Daoy (cell line): ENCODE measurements at places on chromosomes 7 and 10. TPM values are rescaled to one million over a fixed set of nuclear protein-coding genes. Genes with fewer than 3 reads are reported as not detected.

DNA sequence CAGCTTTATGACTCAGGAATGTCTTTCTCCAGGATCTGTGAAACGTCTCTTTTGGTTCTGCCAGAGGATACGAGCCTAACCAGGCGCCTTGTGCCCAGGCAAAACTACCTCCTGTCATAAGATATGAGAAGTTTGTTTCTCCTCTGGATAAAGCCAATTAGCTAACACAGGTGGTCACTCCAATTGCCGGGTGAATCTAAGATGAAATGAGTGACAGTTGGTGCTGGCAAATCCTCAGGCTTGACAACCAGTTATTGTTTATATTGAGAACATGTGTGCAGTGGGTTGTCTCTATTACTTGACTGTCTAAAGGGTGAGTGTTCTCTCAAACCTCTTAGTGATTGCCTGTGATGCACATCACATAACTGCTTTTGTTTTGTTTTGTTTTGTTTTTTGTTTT, 449.1 kb downstream of the XPNPEP1 start:
- DNase-seq = no peak

- DNase-seq = peak; percentile 15
Measured at GRCh38 chr7:119175911-119176627, 951.6 kb downstream of the ANKRD7 start.

- DNase-seq = no peak
Measured at GRCh38 chr7:13152755-13153154, 465.3 kb downstream of the ARL4A start.

DNA sequence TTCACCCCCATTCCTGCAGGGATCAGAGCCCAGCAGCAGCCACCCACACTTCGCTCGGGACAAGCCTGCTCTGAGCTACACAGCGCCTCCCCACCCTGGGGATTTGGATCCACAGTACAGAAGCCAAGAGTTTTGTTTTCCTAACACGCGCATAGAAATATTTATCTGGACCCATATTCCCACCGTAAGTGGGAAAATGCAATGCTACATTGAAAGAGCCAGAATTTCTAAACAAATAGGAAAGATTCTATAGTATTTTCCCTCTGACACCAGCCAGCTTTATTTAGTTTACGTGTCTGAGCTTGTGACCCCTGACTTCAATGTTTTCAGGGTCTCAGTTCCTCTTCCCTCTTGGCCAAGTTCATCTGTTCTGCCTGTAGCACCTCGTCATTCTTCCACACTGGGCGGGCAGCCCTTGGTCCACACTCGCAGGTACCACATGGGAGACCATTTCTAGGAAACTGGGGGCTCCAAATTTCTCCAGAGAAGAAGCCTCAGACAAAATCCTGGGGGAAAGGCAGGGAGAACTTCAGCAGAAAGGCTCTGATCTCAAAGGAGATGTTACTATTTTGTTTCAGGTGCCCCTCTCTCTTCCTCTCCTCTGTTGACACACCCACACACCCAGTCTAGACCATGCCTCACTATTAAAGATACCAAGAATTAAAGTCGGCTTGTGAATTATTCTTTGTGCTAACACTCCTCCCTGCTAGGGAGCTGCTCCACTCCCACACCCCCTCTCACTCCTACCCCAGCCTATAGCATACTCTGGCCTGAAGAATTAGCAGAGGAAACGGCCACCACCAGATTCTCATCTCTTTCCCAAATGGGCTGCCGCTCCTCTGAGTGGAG, 116.0 kb upstream of the PCGF5 start:
- no peak for DNase-seq

DNA sequence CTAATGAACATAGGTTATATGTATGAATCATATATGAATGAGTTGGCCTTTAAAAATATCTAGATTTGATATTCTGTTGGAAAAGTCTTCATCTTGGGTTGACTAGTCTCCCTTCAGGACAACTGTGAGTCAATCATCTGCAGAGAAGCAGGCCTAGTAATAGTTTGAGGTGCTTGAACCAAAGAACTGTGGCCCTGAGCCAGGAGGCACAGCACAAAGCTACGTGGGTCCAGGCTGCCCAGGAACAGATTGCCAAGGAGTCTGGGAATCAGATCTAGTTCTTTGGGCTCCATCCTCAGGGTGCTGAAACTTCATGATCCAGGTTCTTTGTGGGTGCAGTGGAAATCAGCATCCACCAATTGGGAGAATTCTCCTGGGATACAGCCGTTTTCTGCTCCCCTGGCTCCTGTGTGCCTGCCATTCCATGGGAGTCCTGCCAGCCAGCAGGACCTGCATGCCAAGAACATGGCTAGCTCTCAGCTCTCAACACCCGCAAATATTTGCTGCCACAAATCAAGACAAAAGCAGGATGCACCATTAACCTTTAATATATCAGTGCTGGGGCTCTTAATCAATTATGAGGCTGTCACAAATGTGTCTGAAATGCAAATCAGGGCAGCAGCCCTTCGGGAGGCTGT, 709.0 kb downstream of the GRID1 start:
- no peak for DNase-seq

The WNT8B gene
- total RNA-seq = not detected in 2 replicates

The PARP12 gene
- total RNA-seq = 22.8 and 34.8 TPM in 2 replicates

The GATA3 gene
- total RNA-seq = 0.51 and 1.4 TPM in 2 replicates
